Esophagus muscularis mucosa (tissue), 4 donors: ENCODE measurements at places on chromosomes 5 and 9. TPM values are rescaled to one million over a fixed set of nuclear protein-coding genes. Genes with fewer than 3 reads are reported as not detected.

The TMEM252 gene
- not detected for total RNA-seq

The TMEM174 gene
- total RNA-seq, result not detected

The BTNL8 gene
- total RNA-seq, result not detected

The PCSK5 gene
- total RNA-seq, result 22.8 TPM

The PCDHGA5 gene
- 2.6 TPM for total RNA-seq

The SHB gene
- total RNA-seq, result 21.1 TPM

The NOXA1 gene
- 4.0 TPM for total RNA-seq

The TXNDC8 gene
- not detected for total RNA-seq

The DNAH5 gene
- total RNA-seq, result 1.2 TPM

The DND1 gene
- 0.66 TPM for total RNA-seq

The UTP15 gene
- 8.5 TPM for total RNA-seq

The AP3B1 gene
- 38.2 TPM for total RNA-seq

The CCDC180 gene
- total RNA-seq, result 15.0 TPM

The PCDHGA11 gene
- total RNA-seq, result 3.0 TPM

The TMEM171 gene
- not detected for total RNA-seq

The DMGDH gene
- 4.2 TPM for total RNA-seq

The PCDHGB5 gene
- 8.7 TPM for total RNA-seq

The WDR31 gene
- 1.7 TPM for total RNA-seq

The IRX1 gene
- not detected for total RNA-seq

The F2RL2 gene
- total RNA-seq, result 2.8 TPM

The ACTL7B gene
- total RNA-seq, result not detected

The AGXT2 gene
- total RNA-seq, result not detected

The PPP2R2B gene
- total RNA-seq, result 1.9 TPM

The ACOT12 gene
- not detected for total RNA-seq

The SH3TC2 gene
- 2.4 TPM for total RNA-seq

The IL7R gene
- 4.2 TPM for total RNA-seq

The EPB41L4B gene
- total RNA-seq, result 1.5 TPM

The NMUR2 gene
- total RNA-seq, result not detected

The GDA gene
- total RNA-seq, result not detected

The TNC gene
- 487 TPM for total RNA-seq

The PPP3R2 gene
- total RNA-seq, result not detected

The HMCN2 gene
- 13.3 TPM for total RNA-seq

The FAM151B gene
- 2.1 TPM for total RNA-seq

The FBXW2 gene
- 54.4 TPM for total RNA-seq

The ABCA1 gene
- 47.8 TPM for total RNA-seq

The PAPPA gene
- 3.5 TPM for total RNA-seq

The PCDHGB7 gene
- total RNA-seq, result 14.5 TPM

The KCNV2 gene
- total RNA-seq, result not detected

The INSL6 gene
- not detected for total RNA-seq

The F2RL1 gene
- 0.26 TPM for total RNA-seq

The C5orf15 gene
- 20.3 TPM for total RNA-seq

The ZBED3 gene
- 6.5 TPM for total RNA-seq

The DBH gene
- total RNA-seq, result 0.06 TPM

The GDF9 gene
- 1.4 TPM for total RNA-seq

The CCDC192 gene
- 0.33 TPM for total RNA-seq

The CCNI2 gene
- not detected for total RNA-seq
